Activated CD4-positive, alpha-beta memory T cell treated with anti-CD3 and anti-CD28 coated beads for 36 hours (primary cell): ENCODE measurements at places on chromosomes 4 and X.
A peak's percentile ranks its signal among the peaks of the same experiment; 100 is the strongest.

DNA sequence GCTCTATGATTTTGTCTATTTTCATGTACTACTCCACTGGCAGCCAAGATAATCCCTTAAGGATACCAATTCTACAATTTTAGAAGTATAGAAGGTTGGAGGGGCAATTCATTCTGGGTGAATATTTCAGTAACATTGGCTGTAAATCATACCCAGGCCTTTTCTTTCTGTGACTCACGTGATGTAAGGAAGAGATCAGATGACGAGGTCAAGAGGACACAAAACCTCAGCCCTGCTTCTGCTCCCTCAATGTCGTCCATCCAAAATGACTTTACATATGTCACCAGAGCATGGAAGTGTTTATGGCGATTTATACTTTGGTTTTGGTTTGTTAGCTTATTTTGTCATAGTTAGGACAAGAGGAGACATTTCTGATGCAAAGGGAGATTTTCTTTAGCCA lies 70.7 kb upstream of the SLC4A4 start:
- no peak for DNase-seq

DNA sequence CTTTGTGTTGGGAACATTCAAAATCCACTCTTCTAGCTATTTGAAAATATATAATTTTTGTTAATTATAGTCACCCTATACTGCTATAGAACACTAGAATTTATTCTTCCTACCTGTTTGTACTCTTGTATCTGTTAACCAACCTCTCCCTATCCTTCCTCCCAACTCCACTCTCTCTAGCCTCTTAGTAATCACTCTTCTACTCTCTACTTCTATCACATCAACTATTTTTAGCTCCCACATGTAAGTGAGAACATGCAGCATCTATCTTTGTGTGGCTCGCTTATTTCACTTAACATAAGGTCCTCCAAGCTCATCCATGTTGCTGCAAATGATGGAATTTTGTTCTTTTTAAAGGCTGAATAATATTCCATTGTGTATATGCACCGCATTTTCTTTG lies 537.3 kb downstream of the MID1IP1 start:
- DNase-seq = no peak

DNA sequence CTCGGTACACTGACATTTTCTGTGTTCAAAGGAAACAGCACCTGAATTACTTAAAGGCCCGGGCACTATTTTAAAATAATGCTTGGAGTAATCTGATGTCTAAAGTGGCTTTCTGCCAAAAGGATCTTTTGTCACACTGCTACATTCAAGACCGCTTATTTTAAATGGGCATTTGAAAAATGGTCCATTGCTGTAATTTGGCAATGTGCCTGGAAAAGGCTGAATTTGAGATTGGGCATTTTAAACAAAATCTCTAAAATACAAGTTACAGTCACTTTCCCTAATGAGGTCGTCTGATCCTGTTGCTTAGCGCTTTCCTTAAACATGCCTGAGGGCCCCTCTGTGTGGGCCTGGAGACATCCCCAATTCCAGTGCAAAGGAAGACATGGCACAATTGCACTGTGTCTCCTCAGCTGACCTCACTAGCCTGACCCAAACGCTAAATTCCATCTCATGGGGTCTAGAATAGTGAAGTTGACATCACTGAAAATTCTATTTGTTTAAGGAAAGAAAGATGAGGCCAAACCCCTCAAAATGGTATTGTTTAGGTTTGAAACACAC lies 214.2 kb downstream of the GPC3 start:
- DNase-seq = no peak

- no peak for DNase-seq
Observed at GRCh38 chrX:113275804-113276203, 435.2 kb upstream of the AMOT start.

DNA sequence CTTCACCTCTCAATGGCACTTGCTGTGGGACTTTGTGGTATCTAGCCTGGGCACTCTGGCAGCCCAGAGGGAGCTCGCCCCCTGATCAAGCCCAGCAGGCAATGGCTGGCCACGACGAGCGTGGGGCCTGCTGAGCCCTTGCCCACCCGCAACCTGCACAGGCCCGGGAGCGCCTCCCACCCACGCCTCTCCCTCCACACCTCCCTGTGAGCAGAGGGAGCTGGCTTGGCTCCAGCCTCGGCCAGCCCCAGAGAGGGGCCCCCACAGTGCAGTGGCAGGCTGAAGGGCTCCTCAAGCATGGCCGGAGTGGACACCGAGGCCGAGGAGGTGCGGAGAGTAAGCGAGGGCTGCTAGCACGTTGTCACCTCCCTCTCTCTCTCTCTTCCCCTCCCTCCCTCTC lies 595.8 kb downstream of the TRIML1 start:
- no peak for DNase-seq

DNA sequence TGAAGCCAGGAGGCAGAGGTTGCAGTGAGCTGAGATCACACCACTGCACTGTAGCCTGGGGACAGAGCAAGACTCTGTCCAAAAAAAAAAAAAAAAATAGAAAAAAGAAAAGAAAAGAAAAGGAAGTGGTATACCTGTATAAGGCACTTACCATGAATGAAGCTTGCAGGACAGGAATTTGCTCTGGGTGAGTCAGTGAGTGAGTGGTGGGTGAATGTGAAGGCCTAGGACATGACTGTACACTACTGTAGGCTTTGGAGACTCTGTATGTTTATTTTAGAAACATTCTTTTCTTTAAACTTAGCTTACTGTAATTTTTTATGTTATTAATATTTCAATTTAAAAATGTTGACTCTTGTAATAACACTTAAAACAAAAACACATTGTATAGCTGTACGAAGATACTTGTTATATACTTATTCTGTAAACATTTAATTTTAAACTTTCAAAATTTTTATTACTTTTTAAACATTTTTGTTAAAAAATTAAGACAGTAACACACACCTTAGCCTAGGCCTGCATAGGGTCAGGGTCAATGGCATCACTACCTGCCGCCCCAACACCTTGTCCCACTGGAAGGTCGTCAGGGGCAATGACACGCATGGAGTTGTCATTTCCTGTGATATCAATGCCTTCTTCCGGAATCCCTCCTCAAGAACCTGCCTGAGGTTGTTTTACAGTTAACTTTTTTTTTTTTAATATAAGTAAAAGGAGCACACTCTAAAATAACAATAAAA lies 78.7 kb downstream of the CLNK start:
- no peak for DNase-seq

GRCh38 chr4:104728380-104729122 lies 233.9 kb upstream of the CXXC4 start:
- no peak for DNase-seq

DNA sequence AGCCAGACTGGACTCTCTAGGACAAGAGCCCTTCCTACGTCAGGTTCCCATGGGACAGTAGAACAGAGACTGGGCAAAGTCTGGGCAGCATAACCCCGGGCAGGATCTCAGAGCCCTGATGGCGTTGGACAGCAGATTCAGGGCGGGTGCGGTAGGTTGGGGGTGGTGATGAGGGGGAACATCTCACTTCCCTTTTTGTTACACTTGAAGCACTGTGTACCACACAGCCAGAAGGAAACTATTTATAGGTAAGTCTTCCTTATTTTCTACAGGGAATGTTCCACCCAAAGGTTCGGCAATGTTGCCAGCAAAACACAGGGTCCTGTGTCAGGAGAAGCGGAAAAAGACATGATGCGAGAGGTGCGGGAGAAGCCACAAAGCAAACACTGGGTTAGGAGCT lies 54.3 kb downstream of the TSC22D3 start:
- no peak for DNase-seq

GRCh38 chr4:76981644-76982043 lies 32.1 kb downstream of the SEPTIN11 start:
- no peak for DNase-seq

GRCh38 chr4:12488672-12489071 lies 995.5 kb downstream of the RAB28 start:
- no peak for DNase-seq

DNA sequence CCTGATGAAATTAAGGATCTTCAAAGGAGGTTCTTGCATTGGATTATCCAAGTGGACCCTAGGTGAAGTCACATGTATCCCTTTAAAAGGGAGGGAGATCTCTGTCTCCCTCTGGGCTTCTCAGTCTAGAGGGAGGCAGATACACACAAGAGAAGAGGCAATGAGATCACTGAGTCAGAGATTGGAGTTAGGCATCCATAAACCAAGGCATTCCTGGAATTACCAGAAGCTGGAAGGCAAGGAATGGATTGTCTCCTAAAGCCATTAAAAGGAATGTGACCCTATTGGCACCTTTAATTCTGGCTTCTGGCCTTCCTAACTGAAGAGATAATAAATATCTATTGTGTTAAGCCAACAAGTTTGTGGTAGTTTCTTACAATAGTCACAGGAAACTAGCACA lies 383.2 kb downstream of the PACRGL start:
- no peak for DNase-seq

DNA sequence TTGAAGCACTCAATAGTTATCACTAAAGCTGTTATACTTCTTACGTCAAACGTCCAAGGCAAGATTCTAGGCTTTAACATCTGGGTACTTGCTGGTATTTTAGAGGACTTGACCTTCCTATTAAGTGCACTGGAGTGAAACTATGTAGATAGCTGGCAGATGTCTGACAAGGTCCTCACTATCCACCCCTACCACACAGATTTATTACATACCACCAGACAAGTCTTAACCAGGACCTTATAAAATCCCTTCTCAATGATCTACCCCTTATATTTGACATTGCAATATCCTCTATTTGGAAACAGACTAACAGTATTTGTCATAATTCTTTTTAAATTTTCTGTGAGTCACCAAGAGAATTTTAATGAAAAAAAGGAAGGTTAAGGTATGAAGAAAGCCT lies 78.8 kb downstream of the PDGFC start:
- no peak for DNase-seq

GRCh38 chr4:40333921-40334352 lies 1.2 kb upstream of the CHRNA9 start:
- no peak for DNase-seq

DNA sequence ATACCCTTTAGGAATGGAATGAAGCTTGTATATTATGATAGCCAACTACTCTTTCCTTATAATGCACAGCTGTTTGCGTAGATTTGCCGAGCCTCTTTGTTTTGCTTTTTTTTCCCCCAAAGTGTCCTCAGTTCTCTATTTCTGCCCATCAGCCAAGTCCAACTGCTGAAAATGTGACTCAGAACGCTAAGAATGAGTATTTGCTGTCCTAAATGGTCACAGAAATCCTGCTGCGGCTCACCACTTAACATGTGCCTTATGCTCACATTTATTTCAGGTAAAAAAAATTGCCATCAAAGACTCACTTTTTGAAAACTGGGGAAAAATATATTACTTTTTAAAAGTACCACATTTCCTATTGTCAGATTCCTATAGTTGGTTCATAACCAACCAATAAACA lies 36.9 kb downstream of the GABRA4 start:
- no peak for DNase-seq

GRCh38 chr4:173121076-173121561 lies 47.5 kb upstream of the GALNT7 start:
- no peak for DNase-seq

- DNase-seq = no peak
Observed at GRCh38 chrX:154348646-154349358, 25.6 kb downstream of the FLNA start.

DNA sequence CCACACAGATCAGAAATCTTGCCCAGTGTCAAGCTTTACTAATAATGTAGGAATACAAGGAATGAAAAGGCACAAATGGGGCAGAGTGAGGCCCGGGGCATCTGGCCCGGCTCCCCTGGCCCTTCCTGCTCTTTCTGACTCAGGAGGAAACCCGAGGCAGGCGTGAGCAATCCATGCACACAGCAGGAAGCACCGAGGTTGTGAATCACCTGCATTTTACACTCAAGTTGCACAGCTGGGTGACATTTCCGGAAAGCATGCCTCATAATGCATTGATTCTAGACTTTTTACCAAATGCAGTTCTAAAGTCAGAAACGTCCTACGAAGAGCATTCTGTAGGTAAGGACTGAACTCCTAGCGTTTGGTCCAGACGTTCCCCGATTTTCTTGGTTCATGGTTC lies 38.9 kb downstream of the PRIMPOL start:
- peak; percentile 61 for DNase-seq

GRCh38 chr4:155248002-155248896 lies 39.8 kb downstream of the NPY2R start:
- DNase-seq = no peak

GRCh38 chr4:7638489-7638888 lies 203.8 kb upstream of the PSAPL1 start:
- no peak for DNase-seq

- no peak for DNase-seq
Observed at GRCh38 chr4:5980436-5981155, 37.6 kb downstream of the C4orf50 start.

DNA sequence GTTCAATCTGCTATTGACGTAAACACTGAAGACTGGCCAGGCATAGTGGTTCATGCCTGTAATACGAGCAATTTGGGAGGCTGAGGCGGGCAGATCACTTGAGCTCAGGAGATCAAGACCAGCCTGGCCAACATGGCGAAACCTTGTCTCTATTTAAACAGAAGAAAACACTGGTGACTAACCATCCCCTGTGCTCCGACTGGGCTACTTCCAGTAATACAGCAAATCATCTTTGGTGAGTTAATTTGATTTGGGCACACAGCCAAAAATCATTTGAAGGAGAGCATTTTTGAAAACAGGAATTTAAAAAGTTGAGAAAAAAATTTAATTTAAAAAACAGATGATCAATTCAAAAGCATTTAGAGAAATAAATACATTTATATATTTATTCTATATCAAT lies 52.0 kb downstream of the SEC24D start:
- DNase-seq = no peak

DNA sequence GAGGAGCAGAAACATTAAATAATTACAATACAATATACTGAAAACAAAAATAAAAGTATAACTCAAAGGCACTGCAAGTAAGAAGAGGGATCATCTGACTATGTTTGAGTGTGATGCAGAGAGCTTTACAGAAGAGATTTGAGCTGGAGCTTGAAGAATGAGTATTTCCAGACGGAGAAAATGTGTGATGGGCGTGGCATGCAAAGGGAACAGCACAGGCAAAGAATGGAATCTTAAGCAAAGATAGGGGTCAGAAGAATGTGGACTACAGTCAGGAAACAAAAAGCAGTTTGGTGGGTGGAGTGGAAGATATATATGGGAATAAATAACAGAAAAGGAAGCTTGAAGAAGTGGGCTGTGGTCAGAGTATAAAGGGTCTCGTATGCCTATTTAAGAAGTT lies 45.5 kb downstream of the OPHN1 start:
- DNase-seq = no peak

- no peak for DNase-seq
Observed at GRCh38 chr4:162323919-162324318, 160.1 kb upstream of the FSTL5 start.

- no peak for DNase-seq
Observed at GRCh38 chr4:7910952-7911578, 28.6 kb downstream of the AFAP1 start.

GRCh38 chr4:112189754-112190153 lies 41.8 kb upstream of the AP1AR start:
- DNase-seq = no peak

DNA sequence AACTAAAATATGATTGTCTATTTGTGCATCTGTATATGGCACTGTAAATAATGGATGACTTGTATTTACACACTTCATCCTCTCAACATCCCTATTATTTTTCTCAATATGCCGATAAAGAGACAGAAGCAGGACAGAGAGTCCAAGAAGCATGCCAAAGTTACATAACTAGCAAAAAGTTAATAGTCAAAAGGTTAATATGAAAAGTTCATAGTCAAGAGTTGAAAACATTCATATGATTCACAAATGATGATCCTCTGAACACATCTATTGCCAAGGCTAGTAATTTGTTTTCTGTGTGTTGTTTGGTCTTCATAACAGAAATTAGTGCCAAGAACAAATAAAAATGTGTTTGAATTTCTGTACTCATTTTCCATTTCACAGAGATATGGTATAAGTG lies 231.0 kb downstream of the ADAMTS3 start:
- DNase-seq = no peak

- DNase-seq = peak; percentile 84
Observed at GRCh38 chrX:129769467-129770154, 10.1 kb upstream of the SASH3 start.
